Stimulated activated CD8-positive, alpha-beta memory T cell treated with anti-CD3 and anti-CD28 coated beads, Interleukin-15, amount 100 ng/mL, for 4 hours (primary cell): ENCODE measurements at places on chromosomes 3 and 15.

DNA sequence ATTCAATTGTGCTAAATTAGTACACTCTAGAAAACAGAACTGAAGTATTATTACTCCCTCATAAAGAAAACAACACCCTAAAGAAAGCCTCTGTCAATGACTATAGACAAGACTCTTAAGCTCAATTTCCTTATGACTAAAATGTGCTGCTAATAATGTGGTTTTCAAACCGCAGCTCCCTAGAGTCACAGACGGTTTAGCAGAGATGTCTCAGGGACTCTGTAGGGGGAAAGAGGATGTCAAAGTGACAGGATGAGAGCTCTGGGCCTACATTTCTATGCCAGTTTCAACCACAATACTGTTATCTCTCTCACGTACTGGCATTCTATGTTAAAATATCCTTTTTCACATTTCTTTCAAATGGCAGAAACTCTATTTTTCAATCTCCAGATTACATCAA is 37.6 kb upstream of the WDR49 start:
- DNase-seq, result no peak

- no peak for DNase-seq
Measured at GRCh38 chr3:137694836-137695235, 69.3 kb upstream of the SOX14 start.

DNA sequence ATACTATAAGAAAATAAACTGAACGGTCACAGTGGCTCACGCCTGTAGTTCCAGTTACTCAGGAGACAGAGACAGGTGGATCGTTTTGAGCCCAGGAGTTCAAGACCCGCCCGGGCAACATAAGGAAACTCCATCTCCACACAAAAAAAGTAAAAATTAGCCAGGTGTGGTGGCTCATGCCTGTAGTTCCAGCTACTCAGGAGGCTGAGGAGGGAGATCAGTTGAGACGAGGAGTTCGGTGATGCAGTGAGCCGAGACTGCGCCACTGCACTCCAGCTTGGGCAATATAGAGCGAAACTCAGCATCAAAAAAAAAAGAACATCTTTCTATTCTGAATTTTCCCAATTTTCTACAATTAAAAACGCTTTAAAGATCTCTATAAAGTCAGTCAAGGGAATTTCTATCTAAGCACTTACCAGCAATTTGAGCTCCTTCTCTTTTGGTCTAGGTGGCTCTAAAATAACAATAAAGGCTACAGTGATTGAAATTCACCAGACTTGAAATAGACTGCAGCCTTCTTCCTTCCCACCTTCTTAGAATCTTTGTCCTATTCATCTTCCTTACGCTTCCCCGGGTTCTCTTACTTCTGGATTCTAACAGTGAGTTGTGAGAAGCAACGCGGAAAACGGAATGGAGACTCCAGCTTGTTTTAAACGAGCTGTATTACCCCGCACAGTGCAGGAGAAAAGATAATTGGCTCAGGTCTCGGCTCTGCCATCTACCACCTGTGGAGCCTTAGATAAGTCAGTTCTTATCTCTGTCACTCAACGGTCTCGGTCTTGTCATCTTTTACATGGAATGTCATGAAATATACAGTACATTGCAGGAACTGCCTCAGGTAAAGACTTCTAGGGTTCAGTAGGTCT is 812 bp upstream of the SEC62 start:
- DNase-seq, result no peak

GRCh38 chr3:4501437-4501836 is 8.3 kb downstream of the ITPR1 start:
- no peak for DNase-seq

- DNase-seq, result no peak
Measured at GRCh38 chr3:123633530-123633929, 48.7 kb upstream of the HACD2 start.

DNA sequence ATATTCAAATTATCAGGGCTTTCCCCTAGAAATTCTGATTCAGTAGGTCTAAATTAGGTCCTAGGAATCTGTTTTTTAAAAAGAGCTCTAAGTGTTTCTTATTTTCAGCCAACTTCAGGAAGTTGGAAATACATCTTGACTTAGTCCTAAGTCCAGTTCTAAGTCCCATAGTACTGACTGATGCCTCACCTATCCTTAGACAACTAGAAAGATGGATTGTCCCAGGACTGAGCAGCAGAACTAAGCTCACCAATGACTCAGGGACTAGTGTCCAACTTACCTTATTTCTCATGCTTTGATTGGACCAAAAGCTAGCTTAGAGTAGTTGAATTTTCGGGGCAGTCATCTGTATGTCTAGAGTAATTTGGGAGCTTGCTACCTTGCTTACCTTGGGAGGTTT is 26.2 kb upstream of the C3orf38 start:
- no peak for DNase-seq

DNA sequence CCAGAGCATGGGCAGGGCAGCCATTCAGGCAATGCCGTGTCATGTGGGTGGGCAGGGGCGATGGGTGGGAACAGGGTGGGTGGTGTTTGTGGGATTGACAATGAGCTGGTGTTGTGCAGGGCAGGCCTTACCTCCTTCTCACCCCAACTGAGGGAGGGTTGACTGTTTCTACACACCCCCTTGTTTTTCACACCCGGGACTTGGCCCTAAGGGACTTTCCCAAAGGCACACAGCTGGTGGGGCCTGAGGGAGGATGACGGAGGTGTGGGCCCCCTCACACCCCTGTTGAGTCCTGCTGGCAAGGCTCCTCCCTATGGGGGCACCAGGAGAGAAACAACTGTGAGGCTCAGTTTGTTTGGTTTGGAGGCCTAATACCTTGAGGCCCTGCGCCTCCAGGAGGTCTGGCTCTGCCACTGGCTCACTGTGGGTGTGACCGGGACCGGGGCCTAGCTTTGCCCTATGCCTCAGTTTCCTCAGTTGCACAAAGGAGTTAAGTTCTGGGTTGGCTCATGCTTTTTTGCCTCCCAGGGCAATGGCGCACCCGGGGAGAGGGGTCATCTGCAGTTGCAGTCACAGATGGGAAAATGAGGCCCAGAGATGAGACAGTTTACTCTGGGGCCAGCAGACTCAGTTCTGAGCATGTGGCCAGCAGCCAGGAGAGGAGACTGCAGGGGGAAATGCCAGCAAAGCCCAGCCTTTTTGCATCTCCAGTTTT is 5.1 kb upstream of the DNAH1 start:
- peak; percentile 41 for DNase-seq

DNA sequence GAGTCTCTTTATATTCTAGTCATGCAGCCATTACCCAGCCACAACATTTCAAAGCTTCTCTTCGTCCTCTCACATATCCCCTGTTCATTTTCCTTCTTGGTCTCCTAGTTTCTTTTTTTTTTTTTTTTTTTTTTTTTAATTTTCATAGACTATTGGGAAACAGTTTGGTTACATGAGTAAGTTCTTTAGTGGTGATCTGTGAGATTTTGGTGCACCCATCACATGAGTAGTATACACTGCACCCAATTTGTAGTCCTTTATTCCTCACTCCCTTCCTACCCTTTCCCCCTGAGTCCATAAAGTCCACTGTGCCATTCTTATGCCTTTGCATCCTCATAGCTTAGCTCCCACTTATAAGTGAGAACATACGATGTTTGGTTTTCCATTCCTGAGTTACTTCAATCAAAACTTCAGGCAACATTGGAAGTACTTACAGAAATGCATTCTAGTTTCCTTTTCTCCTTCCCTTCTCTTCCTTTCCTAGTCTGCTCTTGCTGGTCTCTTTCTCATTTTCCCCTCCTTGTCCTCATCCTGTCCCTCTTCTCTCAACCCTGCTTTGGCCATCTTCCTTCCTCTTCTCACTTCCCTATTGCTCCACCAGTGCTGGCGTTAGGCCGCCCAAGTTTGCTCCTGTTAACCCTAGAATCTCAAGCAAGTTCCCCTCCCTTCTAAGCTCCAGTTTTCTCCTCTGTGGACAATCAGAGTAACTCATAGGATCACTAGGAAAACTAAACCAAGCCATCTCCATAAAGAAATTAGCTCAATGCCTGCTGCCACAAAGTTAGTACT is 4.8 kb downstream of the ATP8B4 start:
- no peak for DNase-seq

DNA sequence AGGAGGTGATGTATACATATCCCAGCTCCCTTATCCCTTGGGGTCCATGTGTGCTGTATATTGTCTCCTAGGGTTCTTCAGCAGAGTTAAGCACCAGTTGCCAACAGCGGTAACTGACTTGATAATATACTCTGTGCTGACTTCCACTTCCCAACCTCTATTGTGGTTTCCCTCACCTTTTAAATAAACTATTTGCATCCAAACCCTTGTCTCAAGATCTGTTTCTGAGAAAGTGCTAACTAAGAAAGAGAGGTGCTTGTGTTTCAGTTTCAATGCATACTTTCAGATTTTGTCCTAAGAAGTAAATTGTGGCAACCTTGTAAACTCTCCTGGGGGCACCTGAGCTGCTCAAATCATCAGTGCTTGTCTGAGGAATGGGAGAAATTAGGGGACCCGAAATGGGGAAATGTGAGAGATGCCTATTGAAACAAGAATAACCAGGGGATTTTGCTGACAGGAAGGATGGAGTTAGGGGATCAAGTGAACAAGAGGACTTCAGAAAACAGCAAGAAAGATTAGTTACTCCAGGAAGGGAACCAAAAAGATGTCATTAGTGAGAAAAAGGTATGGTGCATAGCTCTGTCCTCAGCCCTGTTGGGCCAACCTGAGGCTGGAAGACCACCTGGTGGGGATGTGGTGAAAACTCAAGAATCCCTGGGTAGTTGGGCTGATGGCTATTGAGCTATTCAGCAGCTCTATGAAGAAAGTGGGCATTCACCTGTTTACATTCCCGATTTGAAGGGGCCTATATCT is 50.9 kb upstream of the MRPL3 start:
- DNase-seq, result no peak

DNA sequence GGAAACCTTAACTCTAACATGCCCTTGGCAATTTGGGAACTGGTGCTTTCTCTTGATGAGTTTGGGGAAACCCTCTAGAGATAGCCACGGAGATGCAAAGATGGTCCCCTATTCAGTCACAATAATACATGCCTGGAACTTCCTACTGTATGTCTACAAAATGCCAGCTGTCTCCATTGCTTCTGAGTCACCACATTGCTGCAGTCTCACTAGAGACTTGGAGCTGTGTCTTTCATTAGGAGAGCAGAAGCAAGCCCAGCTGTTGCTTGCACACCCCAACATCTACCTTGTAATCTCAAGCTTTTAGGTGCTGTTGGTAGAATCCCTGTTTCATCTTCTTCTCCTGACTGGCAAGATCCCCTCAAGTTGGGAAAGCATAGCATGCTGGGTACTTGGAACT is 261.0 kb downstream of the ADAMTSL3 start:
- no peak for DNase-seq

GRCh38 chr15:80081390-80081789 is 21.9 kb downstream of the ZFAND6 start:
- no peak for DNase-seq

- DNase-seq, result no peak
Measured at GRCh38 chr3:36512555-36512954, 132.3 kb downstream of the STAC start.
